CD4-positive, alpha-beta T cell treated with Interleukin-6 for 4 hours (primary cell): ENCODE measurements at places on chromosomes 12 and 14.

GRCh38 chr14:65252482-65253255 is 150.4 kb upstream of the MAX start:
- DNase-seq: no peak

DNA sequence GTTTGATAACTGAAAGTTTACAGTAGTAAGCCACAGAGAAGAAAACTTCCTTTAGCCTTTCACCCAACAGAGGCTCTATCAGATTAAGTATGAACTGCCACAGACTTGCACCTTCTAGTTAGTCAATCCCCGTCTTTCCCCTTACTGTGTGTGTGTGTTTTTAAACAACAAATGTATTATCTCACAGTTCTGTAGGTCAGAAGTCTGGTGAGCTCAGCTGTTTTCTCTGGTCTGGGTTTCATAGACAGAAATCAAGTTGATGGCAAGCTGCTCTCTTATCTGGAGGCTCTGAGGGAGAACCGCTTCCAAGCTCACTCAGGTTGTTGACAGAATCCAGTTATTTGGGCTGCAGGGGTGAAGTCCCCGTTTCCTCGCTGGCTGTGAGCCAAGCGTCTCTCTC is 320.5 kb downstream of the PRKD1 start:
- no peak for DNase-seq

- DNase-seq: no peak
Observed at GRCh38 chr12:75655315-75655806, 144.0 kb upstream of the KRR1 start.

GRCh38 chr14:25759920-25760655 is 710.1 kb upstream of the STXBP6 start:
- no peak for DNase-seq

- no peak for DNase-seq
Observed at GRCh38 chr14:71238835-71239234, 331.6 kb downstream of the PCNX1 start.

GRCh38 chr12:17352164-17352563 is 737.8 kb downstream of the RERGL start:
- DNase-seq: no peak

DNA sequence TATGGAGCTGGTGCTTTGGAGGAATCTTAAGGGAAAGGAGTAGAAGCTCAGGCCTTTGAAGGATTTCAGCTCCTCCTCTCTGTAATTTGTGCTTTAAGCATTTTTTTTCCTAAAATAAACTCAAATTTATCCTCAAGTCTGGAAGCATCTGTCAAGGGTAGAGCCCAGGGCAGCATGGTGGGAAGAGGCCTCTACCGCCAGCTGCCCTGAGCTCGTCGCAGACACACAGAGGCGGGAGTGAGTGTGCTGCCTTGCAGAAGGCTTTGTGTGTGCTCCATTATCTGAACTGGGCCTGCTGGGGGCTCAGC is 9.3 kb downstream of the DHRS2 start:
- no peak for DNase-seq

DNA sequence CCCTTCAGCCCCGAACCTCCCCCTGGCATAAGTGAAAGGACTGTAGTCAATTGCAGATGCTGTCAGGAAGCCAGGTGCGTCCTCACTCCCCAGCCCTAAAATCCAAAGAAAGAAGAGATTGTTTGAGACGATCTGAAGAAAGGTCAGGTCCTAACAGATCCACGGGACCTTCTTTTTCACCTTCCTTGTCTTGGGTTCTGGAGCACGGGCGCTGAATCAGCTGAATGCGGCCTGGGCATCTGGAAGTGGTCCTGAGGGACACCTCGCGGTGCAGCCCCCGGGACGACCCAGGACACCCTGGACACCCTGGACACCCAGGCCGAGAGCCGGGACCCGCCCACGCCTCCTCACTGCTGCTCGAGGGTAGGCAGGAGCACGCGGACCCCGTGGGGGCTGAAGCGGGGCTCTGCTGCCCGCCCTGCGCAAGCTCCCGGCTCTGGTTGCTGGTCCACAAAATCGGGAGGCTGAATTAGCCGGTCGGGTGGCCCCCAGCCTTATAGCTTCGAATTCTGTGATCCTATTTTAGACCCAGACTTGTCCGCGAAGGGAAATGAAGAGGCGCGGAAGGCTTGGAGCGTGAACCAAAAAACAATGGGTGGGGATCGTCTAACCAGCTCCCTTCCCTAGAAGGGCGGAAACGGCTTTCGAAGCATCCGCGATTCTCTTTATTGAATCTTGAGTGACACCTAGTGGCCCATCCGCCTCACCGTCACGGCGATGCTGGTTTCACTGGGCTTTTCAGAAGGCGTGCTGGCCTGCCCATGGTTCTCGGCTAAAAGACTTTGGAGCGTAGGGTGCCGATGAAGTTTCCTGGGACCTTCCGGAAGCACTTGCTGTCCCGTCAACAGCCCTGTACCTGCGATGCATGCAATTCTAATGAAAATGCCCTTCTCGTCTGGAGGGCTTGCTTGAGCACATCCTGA is 46.4 kb upstream of the PLXNC1 start:
- peak; percentile 86 for DNase-seq

DNA sequence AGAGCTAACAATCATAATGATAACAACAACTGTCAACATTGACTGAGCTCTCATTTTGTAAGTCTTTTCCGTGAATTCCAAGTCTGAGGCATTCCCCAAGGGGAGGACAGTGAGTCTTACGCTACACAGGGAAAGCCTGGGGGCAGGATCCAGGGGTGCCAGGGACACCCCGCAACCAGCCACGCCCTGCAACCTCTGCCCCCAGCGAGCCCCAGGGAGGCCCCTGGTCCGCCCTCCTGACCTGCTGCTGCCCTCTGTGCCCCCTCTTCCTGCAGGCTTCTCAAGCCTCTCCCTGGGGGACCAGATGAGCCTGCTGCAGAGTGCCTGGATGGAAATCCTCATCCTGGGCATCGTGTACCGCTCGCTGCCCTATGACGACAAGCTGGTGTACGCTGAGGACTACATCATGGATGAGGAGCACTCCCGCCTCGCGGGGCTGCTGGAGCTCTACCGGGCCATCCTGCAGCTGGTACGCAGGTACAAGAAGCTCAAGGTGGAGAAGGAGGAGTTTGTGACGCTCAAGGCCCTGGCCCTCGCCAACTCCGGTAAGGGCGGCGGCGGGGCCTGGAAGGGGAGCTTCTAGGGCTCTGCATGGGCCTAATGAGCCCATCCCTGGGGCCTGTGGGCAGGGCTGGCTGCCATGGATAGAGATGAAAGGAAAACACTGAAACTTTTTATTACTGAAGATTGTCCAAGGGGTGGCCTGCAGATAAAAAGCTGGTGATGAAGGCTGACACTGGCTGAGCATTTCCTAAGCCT is 115.4 kb downstream of the ESRRB start:
- DNase-seq: no peak

- no peak for DNase-seq
Observed at GRCh38 chr14:88300817-88301216, 22.3 kb downstream of the KCNK10 start.

DNA sequence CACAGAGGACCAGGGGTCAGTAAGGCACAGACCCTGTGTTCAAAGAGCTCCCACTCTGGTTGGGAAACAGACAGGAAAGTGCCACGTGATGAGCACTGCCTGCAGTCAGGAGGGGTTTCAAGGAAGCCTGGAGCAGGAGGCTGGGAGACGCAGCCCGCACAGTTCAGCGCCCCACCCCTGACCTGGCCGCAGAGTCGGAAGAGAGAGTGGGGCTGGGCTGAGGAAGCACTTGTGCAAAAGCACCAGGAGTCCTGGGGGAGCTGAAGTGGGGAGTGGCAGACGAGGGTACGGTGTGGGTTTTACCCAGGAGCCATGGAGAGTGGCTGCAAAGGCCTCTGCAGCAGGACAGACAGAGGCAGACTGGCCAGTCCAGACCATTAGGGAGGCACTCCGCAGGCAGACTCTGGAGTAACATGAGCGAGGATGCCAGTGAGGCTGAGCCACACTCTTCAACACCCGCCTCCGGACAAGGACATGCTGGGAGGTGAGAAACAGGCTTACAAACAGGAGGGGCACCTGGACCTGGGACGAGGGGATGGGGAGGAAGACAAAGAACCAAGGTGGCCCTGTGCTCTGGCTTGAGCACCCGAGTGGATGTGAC is 85.7 kb upstream of the GPR68 start:
- no peak for DNase-seq

DNA sequence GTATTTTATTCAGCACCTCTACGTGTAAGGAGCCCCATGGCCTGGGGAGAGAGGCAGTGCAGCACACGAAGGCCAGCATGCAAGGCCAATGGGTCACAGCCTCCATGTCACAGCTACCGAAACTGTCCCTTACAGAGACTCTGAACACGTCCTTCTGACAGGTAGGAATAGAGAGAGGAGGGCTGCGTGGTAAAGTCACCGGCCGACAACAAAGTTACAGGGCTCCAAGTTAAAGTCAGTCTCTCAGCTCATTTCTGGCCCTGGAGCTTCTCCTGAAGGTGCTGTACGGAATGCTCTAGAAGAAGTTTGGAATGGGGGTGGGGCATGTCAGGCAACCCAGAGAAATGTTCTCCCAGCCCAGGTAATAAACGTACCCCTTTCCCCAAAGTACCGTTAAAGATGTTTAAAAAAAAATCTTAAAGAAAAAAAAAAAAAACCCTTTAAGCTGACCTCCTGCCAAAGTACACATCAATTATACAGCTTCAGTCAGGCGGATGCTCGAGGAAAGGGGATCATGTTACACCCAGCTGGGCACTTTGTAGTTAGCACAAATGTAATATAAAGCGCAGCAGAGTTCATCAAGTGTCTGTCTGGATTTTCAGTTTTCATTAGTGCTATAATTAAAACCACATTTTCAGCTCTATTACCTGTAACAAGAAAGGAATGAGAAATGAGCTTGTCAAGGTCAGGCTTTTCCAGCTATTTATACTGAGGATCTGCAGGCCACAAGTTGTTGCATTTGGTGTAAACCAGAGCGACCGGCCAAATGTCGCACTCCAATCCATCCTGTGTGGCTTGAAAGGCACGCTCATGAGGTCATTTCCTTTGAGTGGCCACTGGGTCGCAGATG is 53.3 kb upstream of the CDKN3 start:
- no peak for DNase-seq

DNA sequence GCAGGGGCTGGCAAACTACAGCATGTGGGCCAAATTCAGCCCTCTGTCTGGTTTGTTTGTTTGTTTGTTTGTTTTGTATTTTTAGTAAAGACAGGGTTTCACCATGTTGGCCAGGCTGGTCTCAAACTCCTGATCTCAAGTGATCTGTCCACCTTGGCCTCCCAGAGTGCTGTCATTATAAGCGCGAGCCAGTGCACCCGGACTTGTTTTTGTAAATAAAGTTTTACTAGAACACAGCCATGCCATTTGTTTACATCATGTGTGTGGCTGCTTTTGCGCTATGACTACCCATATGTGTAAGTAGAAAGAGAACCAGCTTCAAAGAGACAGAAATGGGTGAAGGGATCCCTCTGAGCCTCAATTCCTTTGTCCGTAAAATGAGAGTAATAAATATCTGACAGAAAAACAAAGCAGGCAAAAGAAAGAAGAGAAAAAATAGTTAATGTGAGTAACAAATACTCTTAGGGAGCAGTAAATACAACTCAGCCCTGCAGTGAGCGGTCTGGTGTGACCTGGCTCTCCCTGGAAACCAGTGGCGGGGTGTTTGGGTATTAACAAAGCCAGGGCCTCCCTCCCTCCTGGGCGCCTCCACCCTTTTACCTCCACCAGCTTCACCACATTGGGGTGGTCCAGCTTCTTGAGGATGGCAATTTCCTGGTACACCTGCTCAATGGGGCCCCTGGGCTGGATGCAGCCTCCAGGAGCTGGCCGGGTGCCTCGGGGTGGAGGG is 33.1 kb downstream of the CAMKK2 start:
- DNase-seq: no peak

GRCh38 chr14:90642244-90642717 is 173.9 kb downstream of the TTC7B start:
- DNase-seq: no peak

- DNase-seq: no peak
Observed at GRCh38 chr14:71341156-71341555, 433.9 kb downstream of the PCNX1 start.

DNA sequence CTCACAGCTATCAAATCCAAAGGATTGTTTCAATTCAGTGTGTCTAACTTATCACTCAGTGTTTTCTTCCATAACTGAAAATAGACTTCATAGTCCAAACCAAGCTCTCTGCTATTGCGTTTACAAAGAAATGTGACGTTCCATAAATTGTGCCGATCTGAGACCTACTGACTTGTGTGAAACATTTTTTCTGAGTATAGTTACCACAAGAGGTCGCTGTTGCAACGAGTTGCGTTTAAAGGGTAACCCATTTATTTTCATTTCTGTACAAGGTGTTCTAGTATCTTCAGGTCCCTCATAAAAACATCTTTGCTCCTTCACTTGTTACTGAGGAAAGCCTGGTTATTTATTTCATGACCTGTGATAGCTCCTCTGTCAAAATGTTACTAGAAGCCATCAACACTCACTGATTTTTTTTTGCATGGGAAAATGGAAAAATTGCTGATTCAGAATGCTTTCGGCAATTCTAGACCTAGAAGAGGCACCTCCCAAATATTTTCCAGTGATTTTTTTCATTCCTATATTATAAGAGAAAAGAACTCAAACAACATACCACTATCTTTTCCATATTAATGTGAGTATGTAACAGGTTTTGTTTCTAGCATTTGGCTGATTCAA is 60.9 kb upstream of the OR4E1 start:
- peak; percentile 50 for DNase-seq

- no peak for DNase-seq
Observed at GRCh38 chr12:46944088-46944487, 118.3 kb upstream of the SLC38A4 start.

GRCh38 chr12:124428136-124428791 is 133.4 kb downstream of the RFLNA start:
- DNase-seq: no peak

DNA sequence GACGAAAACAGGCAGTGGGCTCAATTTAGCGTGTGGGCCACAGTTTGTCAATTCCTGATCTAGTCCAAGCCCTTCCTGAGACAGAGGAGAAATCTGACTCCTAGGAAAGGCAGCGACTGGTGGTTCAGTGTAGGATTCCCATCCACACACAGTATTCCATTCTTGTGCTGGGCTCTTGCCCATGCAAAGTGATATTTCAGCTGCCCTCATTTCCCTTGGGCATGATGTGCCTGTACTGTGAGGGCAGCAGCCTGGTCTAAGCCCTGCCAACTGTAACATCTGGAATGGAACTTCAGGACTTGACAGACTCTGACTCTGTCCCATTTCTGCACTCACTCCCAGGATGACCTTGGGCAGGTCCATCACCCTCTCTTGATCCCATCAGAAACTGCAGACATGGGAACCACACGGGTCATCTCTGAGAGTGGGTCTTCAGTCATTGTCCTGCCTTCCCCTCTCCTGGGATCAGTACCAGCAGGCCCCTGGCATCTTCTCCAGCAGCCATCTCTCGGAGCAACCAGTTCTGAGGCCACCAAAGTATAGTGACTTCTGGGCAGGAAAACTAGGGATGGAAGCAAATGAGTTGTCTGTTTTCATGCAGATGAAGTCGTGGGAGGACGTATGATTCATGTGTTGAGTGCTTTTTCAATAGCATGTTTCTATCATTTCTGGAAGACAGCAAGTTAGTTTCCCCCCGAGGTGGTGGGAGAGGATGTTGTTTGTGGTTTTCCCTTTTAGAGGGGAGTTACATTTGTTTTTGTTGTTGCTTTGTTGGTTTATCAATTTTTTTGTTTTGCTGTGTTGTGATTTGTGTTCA is 54.2 kb upstream of the BCL2L14 start:
- DNase-seq: peak; percentile 46
